ENCODE measurements at places on chromosomes 7 and 10. TPM values are rescaled to one million over a fixed set of nuclear protein-coding genes. Genes with fewer than 3 reads are reported as not detected.

TMEM139 gene
- total RNA-seq = 27.2 TPM

NUTM2A gene
- total RNA-seq = 0.62 TPM

SLC13A1 gene
- 0.32 TPM for total RNA-seq

MRLN gene
- total RNA-seq = not detected

GPR26 gene
- total RNA-seq = not detected

ELFN1 gene
- 0.40 TPM for total RNA-seq

OR2A1 gene
- not detected for total RNA-seq

SEMA3E gene
- total RNA-seq = 2.3 TPM

CCL24 gene
- 18.4 TPM for total RNA-seq

- no peaks in the 10 kb centered on the region for H3K27me3 ChIP-seq
- H3K27ac ChIP-seq = no peak overlapping the region
- H3K4me3 ChIP-seq = no peak overlapping the region
- no peaks in the 10 kb centered on the region for H3K36me3 ChIP-seq
- DNase-seq = peak; percentile 29
Measured at GRCh38 chr7:3942816-3943745, 642.0 kb downstream of the SDK1 start.

DNA sequence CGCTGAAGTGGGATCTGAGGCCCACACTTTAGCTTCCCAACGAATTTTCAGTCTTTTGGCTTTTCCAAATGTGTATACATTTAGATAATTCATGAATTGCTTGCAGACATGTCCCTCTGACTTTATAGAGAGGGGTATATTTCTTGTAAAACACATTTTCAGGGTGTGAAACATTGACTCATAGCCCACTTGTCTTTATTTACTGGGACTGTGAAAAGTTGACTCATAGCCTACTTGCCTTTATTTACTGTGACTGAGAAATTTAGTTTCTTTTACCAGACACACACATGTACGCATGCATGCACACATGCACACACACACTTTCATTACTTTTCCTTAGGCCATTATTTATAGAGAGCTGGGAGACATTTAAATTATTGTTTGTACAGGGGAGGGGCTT, 79.1 kb downstream of the VTI1A start:
- H3K4me3 ChIP-seq = no peak overlapping the region
- no peaks in the 10 kb centered on the region for H3K36me3 ChIP-seq
- no peaks in the 10 kb centered on the region for H3K27me3 ChIP-seq
- no peak overlapping the region for H3K27ac ChIP-seq
- DNase-seq = no peak

- no peaks in the 10 kb centered on the region for H3K27me3 ChIP-seq
- no peak overlapping the region for H3K27ac ChIP-seq
- no peaks in the 10 kb centered on the region for H3K4me1 ChIP-seq
- H3K4me3 ChIP-seq = no peak overlapping the region
Measured at GRCh38 chr10:34121781-34122622, 693.1 kb downstream of the PARD3 start.

GRCh38 chr7:28686418-28686800, 271.7 kb downstream of the TRIL start:
- H3K4me1 ChIP-seq = no peaks in the 10 kb centered on the region
- no peak for DNase-seq
- H3K4me3 ChIP-seq = peak overlapping the region; percentile 19
- H3K36me3 ChIP-seq = no peaks in the 10 kb centered on the region
- peak overlapping the region; percentile 56 for H3K27ac ChIP-seq
- H3K27me3 ChIP-seq = no peaks in the 10 kb centered on the region

DNA sequence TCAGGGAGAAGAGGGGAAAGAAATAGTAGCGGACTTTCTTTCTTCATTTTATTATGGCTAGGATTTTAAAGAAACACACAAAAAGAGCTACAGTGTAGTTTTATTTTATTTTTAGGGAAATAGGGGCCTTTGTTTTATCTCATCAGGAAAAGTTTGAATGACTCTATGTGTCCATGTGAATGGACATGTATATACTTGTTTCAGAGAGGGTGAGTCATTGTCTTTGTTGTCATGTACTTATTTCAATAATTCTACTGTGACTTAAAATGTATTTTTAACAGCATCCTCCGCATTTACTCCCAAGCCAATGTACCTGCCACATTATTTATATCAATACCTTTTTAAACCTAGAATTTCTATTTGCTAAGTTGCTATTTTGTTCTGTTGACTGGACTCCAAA, 569.5 kb downstream of the SORCS3 start:
- no peak for DNase-seq
- no peaks in the 10 kb centered on the region for H3K27me3 ChIP-seq
- H3K36me3 ChIP-seq = no peaks in the 10 kb centered on the region
- H3K27ac ChIP-seq = no peak overlapping the region

- peak; percentile 17 for DNase-seq
- no peak overlapping the region for H3K27ac ChIP-seq
- H3K4me3 ChIP-seq = no peak overlapping the region
Measured at GRCh38 chr10:43201545-43202131, 63.4 kb downstream of the CSGALNACT2 start.

DNA sequence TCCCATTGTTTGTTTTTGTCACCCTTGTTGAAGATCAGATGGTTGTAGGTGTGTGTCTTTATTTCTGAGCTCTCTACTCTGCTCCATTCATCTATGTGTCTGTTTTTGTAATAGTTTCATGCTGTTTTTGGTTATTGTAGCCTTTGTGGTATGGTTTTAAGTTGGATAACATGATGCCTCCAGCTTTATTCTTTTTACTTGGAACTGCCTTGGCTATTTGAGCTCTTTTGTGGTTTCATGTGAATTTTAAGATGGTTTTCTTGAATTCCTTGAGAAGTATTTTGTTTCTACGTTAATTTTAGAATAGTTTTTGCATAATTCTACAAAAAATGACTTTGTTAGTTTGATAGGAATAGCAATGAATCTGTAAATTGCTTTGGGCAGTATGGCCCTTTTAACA, 170.0 kb upstream of the IGFBP3 start:
- H3K36me3 ChIP-seq = no peaks in the 10 kb centered on the region
- no peak overlapping the region for H3K4me3 ChIP-seq
- no peaks in the 10 kb centered on the region for H3K27me3 ChIP-seq
- H3K27ac ChIP-seq = no peak overlapping the region
- H3K4me1 ChIP-seq = no peaks in the 10 kb centered on the region

DNA sequence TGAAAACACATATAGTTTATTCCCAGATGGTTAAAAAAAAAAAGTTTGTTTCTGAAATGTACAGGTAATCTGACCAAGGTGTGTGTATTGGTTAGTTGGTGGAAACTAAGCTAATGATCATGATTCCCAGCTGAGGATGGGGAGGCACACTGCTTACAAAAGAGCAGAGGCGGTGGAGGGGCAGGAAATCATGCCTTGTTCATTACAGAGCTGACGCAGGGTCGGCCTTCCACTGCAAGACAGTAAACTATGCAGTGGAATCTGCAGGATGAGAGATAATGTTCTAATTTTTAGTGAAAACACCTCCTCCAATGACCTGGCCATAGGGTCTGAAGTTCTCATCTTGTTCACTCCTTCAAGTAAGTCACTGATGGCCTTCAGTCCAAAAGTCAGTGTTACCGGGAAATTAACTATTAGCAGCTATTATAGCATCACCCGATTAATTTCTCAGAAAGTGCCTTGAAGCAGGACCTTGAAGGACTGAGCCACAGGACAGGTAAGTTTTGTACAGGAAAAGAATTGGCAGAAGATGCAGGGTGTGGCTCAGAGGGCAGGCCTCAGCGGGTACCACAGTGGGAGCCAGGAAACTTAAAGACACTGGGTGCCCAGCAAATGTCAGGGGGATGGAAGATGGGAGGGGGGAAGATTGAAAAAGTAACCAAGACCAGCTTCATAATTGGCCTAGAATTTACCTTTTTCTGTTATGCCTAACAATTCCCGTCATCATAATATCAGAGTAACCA, 36.0 kb downstream of the MYOF start:
- H3K4me3 ChIP-seq = no peak overlapping the region
- H3K27ac ChIP-seq = peak overlapping the region; percentile 73
- DNase-seq = no peak

GRCh38 chr10:73647211-73647874, 6.1 kb upstream of the MYOZ1 start:
- H3K27me3 ChIP-seq = no peaks in the 10 kb centered on the region
- H3K4me1 ChIP-seq = peaks cover 4% of the 10 kb centered on the region
- peak overlapping the region; percentile 53 for H3K4me3 ChIP-seq
- DNase-seq = peak; percentile 56
- no peak overlapping the region for H3K27ac ChIP-seq
- no peaks in the 10 kb centered on the region for H3K36me3 ChIP-seq

DNA sequence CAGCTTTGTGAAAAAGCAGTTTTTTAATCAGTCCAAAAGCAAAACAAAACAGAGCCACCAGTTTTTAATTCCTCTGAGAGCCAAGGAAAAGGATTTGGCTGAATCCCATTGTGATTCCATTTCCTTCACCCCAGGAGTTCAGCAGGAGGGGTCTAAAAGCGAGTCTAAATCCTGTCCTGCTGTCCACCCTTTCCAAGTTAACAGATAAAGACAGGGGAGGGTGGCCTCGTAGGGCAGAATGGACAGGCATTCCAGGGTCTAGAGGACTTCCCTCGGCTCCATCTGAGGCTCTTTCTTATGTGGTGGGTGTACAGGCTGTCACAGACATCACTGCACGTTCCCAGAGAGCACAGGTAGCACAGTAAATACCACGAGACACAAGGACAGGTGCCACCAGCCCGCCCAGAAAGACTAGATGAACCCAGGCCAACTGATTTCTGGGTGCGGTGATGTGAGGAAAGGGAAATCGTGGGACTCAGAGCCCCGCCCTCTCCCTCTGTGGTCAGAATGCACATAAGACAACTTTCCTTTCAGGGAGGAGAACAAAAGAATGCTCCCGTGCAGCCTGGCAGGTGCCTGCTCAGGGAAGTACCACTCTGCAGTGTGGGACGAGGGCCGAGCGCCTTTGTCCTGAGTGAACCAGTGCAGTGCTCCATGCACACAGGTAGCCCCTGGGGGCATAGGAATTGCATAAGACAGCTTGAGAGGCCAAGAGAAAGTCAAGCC, 119.7 kb downstream of the ABLIM1 start:
- no peaks in the 10 kb centered on the region for H3K4me1 ChIP-seq
- H3K27ac ChIP-seq = peak overlapping the region; percentile 54
- H3K36me3 ChIP-seq = no peaks in the 10 kb centered on the region
- H3K27me3 ChIP-seq = no peaks in the 10 kb centered on the region

GRCh38 chr7:111071556-111071955, 19.4 kb upstream of the LRRN3 start:
- no peak overlapping the region for H3K27ac ChIP-seq
- H3K36me3 ChIP-seq = no peaks in the 10 kb centered on the region
- no peaks in the 10 kb centered on the region for H3K27me3 ChIP-seq
- H3K4me3 ChIP-seq = no peak overlapping the region
- H3K4me1 ChIP-seq = no peaks in the 10 kb centered on the region

GRCh38 chr7:137895301-137896221, 48.8 kb upstream of the DGKI start:
- H3K4me3 ChIP-seq = no peak overlapping the region
- H3K27me3 ChIP-seq = no peaks in the 10 kb centered on the region
- H3K36me3 ChIP-seq = no peaks in the 10 kb centered on the region
- no peaks in the 10 kb centered on the region for H3K4me1 ChIP-seq

GRCh38 chr7:15503603-15504290, 58.1 kb downstream of the AGMO start:
- H3K27me3 ChIP-seq = no peaks in the 10 kb centered on the region
- no peak for DNase-seq

GRCh38 chr10:128096486-128097199, 29.6 kb downstream of the MKI67 start:
- no peaks in the 10 kb centered on the region for H3K4me1 ChIP-seq
- no peak for DNase-seq
- no peaks in the 10 kb centered on the region for H3K27me3 ChIP-seq
- no peaks in the 10 kb centered on the region for H3K36me3 ChIP-seq
- no peak overlapping the region for H3K27ac ChIP-seq

DNA sequence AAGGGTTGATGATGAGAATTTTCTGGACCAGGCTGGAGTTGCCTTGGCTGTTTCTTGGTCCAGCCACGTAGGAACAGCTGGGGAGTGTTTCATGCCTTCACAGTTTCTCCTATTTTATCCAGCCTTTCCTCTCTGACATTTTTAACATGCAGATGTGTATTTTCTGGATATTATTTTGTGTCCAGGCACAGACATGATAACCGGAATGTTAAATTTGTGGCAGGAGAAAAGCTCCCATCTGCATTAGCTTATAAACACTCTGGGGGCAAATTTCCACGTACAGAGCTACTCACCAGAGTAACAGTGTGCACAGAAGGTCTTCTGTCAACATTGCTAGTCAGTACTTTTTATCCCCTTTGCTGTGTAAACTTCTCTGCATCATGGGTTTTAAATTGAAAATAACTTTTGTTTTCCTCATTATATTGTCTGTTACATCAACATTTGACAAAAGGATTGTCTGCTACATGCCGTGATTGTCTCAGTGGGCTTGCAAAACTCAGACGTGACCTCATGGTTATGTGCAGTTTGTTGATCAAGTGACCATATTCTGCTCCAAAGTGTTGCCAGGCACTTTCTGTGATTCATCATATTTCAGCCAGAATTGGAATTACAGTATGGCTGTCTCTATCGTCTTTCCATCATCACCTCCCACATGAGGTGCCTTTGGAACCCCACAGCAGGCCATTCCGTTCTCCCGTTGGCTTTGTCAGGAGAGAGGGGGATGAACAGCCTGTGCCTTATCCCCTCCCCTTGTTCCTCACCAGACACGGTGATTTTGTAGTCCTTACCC, 41.4 kb downstream of the INSYN2A start:
- H3K36me3 ChIP-seq = no peaks in the 10 kb centered on the region
- H3K4me3 ChIP-seq = no peak overlapping the region
- H3K27me3 ChIP-seq = no peaks in the 10 kb centered on the region
- DNase-seq = no peak
- no peak overlapping the region for H3K27ac ChIP-seq

GRCh38 chr7:158850545-158851102, 5.7 kb upstream of the DYNC2I1 start:
- H3K27ac ChIP-seq = peak overlapping the region; percentile 70
- H3K36me3 ChIP-seq = no peaks in the 10 kb centered on the region
- peak; percentile 44 for DNase-seq
- no peak overlapping the region for H3K4me3 ChIP-seq
- no peaks in the 10 kb centered on the region for H3K27me3 ChIP-seq

- H3K27me3 ChIP-seq = no peaks in the 10 kb centered on the region
- H3K4me1 ChIP-seq = no peaks in the 10 kb centered on the region
- no peak overlapping the region for H3K27ac ChIP-seq
Measured at GRCh38 chr10:98391578-98391991, 23.4 kb downstream of the PYROXD2 start.

DNA sequence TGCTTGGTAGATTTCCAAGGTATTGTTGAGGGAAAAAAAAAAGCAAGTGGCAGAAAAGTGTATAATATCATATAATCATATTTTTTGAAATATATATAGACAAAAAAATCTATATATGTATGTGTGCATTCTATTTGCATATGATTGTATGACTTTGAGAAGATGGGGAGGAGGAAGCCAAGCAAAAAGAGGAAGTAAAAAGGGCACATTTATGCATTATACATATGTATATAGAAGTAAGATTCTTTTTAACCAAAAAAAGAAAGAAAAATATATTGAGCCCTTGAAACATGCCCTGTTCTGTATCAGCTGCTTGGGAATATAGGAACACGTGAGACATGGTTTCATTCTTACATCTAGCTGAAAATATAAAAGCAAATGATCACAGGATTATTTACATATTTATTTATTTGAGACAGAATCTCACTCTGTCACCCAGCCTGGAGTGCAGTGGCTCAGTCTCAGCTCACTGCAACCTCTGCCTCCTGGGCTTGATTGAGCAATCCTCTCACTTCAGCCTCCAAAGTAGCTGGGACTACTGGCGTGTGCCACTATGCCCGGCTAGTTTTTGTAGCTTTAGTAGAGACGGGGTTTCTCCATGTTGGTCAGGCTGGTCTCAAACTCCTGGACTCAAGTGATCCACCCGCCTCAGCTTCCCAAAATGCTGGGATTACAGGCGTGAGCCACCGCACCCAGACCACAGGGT, 18.0 kb upstream of the SLF2 start:
- DNase-seq = no peak
- H3K27ac ChIP-seq = peak overlapping the region; percentile 83
- H3K36me3 ChIP-seq = no peaks in the 10 kb centered on the region
- H3K4me1 ChIP-seq = no peaks in the 10 kb centered on the region
